Endothelial cell (in vitro differentiated cells): ENCODE measurements at places on chromosomes 11 and 22. TPM values are rescaled to one million over a fixed set of nuclear protein-coding genes. Genes with fewer than 3 reads are reported as not detected.

Gene OR4D5
- not detected for total RNA-seq

Gene NXPE2
- total RNA-seq: 0.33 TPM

Gene PDE3B
- 4.0 TPM for total RNA-seq

Gene KCNA4
- total RNA-seq: 0.21 TPM

Gene PLEKHB1
- 16.9 TPM for total RNA-seq

Gene THY1
- 526 TPM for total RNA-seq
